ENCODE measurements at places on chromosomes 5 and 9.

GRCh38 chr5:16570121-16570815 is 46.5 kb downstream of the RETREG1 start:
- DNase-seq: no peak

GRCh38 chr5:154329519-154330040 is 116.2 kb upstream of the SAP30L start:
- no peak for DNase-seq

DNA sequence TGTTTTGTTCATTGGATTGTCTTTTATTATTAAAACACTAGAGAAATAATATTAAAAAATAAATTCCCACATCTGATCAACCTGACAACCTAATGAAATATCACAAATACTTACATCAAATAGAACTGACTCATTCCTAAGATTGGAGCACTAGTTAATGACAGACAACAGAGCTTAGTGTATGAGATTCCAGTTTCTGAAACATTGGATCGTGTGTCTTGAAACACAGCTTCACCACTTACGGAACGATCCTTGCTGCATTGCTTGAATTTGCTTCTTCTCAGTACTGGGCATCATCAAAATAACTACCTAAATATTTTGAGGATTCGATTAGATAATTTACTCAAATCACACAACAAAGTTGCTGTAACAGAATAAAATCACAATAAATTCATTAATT is 667.2 kb upstream of the CDH18 start:
- no peak for DNase-seq

GRCh38 chr9:129264388-129264787 is 86.3 kb upstream of the IER5L start:
- no peak for DNase-seq

DNA sequence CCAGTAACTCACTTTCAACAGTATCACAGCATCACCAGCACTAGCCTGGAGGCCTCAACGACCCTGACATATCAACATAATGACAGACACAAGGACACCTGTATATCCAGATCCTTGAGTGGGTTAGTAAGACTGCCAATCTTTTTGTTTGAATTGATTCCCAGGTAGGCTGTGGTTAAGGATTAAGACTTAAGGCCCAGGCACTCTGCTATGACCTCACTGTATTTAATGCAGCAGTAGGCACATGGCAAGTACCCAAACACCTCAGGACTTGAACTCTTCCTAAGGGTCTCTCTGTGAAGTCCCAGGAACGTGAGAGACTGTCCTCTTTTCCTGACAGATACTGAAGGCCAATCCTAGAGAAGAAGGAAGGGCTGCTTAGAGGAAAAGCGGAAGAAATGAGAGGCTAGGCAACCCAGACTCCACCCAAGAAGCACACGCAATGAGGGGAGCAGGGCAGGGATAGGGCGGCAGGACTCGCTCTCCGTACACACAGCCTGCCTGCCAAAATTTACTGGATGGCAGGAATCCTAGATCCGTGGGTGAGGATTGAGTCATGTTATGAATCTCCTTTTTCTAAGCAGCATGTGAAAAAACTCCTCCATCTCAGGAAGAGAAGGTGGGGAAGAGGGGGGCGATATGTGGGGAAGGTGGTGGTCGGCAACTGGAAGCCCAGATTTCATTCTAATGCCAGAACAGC is 93.4 kb downstream of the SIL1 start:
- DNase-seq: no peak
